ENCODE measurements at places on chromosomes 3 and 15.

DNA sequence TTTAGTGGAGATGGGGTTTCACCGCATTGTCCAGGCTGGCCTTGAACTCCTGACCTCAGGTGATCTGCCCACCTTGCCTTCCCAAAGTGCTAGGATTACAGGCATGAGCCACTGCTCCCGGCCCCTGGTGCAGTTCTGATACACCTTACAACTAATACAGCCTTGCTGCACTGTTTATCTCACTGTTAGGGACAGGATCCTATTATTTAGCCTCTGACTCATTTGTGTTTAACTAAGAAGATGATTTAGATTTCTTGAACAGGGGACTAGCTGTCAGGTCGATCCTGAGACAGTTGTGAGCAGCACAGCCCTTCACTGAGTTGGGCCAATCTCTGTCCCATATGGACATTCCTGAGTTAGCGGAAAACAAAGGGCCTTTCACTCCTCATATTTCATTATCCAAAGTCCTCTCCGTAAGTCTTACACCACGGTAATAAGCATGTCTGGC is 19.2 kb downstream of the GYG1 start:
- no peak for DNase-seq

GRCh38 chr15:45829336-45830153 is 194.7 kb downstream of the SQOR start:
- no peak for DNase-seq

DNA sequence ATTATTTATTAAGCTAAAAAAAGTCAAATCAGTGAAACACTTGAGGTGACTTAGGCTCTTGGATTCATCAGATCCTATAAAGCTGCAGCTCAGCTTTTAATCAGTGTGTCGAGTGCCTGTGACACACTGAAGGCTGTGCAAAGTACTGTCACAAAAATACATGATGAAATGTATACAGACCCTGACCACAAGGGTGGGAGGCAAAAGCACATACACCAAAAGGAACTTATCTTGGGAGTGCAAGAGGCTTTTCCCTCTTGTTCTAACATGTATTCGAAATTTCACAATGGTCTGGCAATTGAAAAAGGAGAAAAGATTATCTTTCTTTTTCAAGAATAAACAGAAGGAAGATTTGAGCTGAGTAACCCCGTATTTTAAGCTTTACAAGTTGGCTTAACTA is 35.9 kb downstream of the VGLL4 start:
- no peak for DNase-seq

DNA sequence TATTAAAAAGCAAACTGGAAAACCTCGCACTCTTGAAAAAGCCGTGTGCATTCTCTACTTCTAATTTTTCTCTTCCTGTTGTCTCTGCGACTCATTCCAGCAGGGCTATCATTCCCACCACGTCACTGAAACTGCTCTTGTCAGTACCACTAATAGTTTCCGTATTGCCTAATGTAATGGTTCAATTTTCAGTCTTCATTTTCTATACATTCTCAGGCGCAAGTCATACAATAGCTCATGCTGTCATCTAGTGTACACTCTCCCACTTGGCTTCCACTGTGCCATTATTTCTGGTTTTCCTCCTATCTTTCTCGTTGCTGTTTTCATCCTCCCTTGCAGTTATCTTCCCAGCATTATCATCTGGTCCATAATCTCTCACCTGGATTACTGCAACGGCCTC is 160.2 kb downstream of the SPATA16 start:
- DNase-seq: no peak

DNA sequence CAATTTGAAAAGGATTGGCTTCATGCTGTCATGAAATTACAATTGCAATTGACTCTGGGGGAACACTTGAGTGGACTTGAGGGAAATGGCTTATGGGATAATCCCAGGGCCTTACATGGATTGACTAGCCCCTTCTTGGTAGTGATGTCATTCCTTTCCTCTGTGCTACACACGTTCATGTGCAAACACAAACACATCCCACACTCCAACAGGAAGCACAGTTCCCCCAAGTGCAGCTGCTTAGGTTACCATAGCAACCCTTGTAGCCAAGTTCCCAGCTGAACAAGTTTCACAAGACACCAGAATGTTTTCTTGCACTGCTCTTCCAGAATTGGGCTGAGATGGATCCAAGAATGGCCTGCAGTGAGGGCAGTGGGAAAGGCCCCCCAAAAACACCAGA is 217.0 kb downstream of the ZNF621 start:
- DNase-seq: no peak

DNA sequence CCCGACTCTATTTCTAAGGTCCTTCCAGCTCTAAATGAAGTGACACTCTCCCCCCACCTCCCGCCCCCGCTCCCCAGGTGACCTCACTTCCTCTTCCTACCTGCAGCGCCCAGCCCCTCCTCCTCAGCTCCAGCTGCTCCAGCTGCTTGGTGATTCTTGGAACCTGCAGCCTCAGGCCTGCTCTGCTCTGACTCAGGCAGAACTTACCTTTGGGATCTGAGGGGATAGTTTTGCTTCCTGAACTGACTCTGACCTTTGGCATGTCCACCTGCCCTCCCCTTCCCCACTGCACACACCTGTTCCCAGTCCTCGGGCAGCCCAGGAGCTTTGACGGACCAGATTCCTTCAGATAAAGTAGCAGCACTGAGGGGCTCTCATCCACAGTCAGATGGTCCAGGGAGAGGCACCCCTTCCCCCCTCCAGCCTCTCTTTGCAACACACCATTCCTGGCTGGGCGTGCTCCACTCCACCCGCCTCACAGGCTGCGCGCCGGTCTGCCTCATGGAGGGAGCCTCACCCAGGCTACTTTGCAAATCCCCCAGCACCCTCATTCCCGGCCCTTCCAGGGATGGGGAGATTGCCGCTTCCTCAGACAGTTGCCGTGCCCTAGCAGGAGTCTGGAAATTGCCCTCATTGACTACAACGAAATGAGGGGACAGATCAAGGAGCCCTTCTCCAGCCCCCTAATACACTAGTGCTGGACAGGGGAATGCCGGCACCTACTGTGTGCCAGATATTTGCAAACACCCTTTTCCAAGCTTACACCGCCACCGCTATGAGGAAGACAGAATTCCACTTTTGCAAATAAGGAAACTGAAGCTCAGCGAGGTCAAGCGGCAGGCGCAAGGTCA is 692 bp upstream of the C15orf39 start:
- DNase-seq: peak; percentile 17

DNA sequence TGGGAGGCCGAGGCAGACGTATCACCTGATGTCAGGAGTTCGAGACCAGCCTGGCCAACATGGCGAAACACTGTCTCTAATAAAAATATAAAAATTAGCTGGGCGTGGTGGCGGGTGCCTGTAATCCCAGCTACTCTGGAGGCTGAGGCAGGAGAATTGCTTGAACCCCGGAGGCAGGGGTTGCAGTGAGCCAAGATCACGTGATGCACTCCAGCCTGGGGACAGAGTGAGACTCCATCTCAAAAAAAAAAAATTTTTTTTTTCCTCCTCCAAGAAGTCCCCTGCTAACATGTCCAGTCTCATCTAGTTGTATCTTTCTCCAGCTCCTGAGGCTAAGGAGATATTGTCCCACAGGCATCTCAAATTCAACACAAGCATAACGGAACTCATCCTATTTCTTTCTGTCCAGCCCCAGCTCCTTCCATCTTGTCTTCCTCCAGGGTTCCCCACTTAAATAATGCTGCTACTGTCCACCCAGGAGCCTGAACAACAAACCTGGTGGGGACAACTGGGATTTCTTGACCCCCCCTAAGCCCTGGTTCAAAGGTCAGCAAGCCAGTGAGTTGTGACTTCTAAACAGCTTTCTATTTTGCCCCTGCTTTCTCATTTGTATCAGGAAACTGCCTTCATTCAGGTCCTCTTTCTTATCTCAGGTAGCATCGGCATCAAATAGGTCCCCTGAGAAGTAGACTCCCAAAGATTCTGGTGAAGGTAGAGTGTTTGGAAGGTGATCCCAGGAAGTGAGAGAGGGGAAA is 4.1 kb upstream of the MEF2A start:
- DNase-seq: no peak

DNA sequence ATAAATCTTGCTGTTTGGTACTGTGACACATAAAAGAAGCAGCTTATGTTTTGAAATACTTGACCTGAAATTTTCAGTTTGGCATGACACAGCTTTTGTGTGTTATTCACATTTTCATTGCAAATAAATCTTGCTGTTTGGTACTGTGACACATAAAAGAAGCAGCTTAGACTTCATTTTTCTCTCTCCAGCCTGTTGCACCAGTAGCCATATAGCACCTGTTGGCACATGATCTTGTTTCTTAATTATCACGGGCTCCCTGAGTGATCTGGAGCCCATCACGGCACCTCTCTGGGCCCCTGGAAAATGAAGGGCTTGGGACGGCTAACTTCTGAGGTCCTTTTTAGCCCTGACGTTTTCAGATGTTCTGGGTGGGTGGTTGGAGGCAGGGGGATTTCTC is 77.4 kb upstream of the SLCO3A1 start:
- DNase-seq: no peak

DNA sequence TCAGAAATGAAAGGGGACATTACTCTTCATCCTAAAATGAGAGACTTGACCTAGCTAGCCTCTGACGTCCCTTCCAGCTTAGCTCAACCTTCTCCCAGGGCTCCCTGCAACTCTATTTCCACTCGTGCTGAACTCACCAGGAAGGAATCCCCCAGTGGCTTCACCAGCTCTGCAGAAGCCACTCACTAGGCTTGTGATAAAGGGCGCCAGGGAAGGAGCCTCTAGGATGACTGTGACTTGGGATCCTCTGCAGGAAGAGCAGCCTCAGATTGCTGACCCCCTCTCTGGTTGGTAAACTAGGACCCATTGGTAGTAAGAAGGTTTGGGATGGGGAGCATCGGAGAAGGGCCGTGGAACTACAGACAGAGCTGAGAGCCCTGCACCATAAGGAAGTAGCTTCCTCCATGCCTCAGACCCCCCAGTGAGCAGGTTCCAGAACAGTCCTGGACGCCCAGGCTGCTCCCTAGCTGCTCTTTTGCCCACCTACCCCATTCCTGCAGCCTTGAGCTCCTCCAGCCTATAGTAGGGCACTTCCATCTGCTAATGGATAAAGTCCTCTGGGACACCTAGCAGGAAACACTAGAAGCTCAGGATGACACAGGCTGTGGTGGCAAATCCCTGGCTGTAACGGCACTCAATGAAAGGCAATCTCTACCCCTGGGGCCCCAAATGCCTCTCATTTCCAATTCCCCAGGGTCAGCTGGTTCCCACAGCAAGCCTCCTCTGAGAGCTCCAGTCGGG is 26.0 kb downstream of the PLA2G4F start:
- DNase-seq: no peak

- DNase-seq: no peak
These were observed 11.1 kb downstream of the ATXN7 start for GRCh38 chr3:63874769-63875168.

GRCh38 chr3:101702726-101703125 is 16.2 kb upstream of the RPL24 start:
- no peak for DNase-seq

DNA sequence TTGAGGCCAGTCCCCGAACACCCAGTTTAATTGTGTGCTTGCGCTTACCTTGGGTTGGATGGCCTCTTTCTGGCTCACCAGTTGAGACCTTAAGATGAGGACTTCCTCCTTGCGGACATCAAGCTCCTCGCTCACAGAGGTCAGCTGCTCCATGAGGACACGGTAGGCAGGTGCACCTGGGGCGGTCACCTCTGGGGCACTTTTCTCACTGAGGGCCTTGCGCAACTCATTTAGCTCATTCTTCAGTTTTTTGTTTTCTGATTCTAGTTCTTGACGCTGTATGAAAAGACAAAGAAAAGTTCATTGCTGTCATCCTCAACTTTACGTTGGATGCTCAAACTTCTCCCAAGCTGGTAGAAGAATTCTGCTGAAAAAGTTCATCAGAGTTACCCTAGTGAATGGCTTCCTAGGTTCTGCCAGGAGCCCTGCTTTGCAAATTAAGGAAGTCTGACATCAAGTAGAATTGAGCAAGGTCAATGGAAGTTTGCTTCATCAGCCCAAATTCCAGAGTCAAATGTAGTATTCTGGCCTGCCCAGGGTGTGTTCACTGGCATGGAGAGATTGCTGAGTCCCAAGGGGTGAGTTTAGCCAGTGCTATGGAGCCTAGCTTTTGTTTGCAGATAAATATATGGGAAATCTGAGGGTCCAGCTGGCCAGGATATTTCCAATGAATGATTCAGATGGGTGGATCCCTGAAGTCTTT is 55.8 kb upstream of the MYO5C start:
- DNase-seq: no peak

DNA sequence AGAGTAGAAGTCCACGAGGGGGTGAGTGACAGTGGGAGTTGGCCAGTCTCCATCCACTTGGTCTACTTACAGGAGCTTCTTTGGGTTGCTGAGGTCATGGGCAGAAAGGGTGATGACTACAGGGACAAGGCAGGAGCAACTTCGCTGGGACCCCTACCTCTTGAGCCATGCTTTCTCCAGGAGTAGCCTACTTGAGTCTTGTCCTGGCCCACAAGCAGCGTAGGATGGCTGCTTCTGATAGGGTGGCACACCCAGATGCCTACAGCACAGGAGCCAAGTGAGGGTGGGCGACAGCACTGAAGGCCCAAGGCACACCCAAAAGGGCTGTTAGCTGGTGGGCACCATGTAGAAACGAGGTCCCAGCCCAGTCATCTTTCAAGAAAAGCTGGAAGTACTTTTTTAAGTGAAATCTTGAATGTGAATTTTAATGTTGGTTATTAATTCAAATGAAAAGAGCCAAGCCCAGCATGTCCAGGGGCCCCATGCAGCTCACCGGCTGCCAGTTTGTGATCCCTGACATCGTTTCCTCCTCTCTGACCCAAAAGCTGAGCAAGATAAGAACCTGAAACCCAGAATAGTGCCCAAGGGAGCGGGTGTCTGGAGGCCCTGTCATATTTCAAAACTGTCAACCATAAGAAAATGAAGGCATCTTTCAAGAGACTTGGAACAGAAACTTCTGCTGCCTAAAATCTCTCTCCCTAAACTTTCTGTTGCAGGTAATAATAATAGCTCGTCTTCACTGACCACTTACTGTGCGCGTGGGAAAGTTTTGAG is 2.2 kb upstream of the CPEB1 start:
- no peak for DNase-seq

DNA sequence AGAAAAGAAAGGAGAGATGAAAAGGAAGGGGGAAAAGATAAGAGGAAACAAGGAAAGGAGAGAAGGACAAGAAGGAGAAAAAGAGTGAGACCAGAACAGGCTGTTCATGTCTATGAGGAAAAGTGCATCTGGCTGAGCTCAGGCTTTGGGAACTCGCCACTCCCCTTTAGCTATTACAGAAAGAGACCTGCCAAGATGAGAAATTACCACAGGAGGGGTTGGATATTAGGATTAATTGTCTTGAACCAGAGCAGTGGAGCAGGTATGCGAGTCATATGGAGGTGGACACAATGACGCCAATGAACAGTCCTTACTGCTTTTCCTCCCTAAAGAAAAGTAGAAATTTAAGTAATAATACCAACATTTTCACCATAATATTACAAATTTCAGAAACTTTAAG is 577.0 kb upstream of the ARRDC4 start:
- no peak for DNase-seq

Measured in activated T-helper 1 cell treated with Interleukin-2 at 50 U/mL for 16 hours (primary cell).